ENCODE measurements at places on chromosomes 7 and 10.

DNA sequence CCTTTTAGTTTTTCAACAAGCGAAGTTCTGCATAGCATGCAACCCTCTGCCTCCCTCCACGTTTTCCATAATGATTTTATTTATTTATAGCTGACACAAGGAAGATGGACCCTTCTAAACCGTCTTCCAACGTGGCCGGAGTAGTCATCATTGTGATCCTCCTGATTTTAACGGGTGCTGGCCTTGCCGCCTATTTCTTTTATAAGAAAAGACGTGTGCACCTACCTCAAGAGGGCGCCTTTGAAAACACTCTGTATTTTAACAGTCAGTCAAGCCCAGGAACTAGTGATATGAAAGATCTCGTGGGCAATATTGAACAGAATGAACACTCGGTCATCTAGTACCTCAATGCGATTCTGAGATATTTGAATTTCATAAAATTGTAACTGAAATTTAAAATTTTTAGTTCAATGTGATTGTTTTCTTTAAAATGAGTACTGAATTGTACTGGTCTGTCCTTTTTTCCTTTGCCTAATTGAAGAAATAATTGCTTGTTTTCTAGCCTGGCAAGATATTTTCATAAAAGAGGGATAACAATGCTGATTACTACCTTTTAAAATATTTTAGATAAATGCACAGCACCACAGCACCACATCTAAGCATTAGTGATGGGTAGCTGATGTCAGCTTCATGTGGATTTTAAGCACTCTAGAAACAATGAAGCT lies 41.5 kb upstream of the SLC39A12 start:
- no peak for DNase-seq

DNA sequence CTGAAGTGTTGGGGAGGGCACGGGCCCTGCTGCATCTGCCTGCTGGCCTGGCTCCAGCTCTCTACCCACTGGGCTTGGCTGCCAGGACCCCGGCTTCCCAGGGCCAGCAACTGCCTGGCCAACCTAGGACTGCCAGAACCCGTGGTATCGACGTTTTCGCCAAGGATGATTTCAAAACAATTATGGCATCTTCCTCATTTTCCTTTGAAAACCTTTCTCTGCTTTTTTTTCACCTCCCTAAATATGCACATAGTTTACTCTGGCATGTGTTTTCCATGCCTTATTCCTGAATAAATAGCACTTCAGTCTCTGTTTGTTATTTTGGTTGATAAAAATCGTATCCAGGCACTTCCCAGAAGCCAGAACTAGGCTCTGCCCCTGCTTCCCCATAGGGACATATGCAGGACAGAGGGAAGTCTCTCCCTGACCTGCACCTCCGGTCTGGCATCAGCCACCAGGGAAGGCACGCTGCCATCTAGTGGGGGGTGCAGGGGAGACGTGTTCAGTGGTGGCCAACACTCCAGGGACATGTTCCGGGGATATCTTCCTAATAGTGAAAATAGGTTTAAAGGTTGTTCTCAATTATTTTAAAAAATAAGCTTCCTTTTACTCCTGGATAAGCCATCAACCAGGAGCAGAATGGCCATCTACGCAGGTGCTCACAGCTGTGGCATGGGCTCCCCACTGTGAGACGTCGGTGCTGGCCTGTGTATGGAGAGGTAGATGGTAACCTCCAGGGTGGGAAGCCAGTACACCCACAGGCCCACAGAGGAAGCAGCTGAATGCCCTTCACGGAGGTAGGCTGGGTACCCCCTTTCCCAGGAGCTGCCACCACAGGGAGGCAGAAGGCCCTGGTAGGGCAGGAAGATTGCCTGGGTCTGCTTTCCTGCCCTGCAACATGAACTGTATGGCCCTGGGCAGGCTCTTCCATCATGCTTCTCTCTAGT lies 30.7 kb upstream of the ANTXRL start:
- DNase-seq, result peak; percentile 26

DNA sequence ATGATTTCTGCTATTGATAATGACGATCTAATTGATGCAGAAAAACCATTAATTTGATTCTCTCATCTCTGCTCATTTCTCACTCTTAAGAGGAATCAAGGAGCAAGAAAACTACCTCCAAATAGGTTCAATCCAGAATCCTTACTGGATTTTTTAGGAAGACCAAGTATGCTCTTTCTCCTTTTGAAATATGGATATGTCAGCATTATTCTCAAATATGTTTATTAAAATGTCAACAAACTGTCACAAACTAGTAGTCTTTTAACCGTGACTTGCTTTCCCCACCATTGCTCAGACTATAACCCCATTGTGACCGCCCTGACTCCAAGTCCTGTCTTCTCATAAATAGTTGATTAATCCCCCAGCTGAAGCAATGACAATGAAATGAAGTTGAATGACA lies 1.1 kb upstream of the ATOH7 start:
- no peak for DNase-seq

- no peak for DNase-seq
These were observed 74.2 kb upstream of the CYTH3 start for GRCh38 chr7:6346581-6346980.

DNA sequence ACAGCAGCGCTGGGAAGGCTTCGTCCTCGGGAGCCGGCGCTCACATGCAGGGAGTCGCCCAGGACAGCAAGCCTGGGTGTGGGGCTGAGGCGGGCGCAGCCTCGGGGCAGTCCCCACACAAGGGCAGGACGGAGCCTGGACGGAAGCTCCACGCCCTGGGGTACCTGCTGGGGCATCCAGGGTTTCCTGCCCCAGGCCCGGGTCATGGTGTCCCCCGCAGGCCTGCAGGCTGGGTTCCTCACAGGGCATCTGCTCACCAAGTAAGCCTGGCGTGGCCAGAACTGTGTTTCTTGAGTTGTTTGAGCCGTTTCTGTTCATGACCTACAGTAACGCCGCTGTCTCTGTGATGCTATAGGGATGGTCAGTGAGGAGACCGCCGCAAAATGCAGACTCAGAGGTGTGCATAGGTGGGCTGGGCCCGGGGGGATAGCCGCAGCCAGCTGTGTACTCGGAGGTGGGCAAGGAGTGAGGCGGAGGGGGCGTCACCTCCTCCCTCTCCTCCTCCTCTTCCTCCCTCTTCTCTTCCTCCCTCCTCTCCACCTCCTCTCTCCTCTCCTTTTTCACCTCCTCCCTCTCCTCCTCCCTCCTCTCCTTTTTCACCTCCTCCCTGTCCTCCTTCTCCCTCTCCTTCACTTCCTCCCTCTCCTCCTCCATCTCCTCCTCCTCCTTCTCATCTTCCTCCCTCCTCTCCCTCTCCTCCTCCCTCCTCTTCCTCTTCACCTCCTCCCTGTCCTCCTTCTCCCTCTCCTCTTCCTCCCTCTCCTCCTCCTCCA lies 438.9 kb downstream of the DNAJB6 start:
- DNase-seq, result no peak

- DNase-seq, result no peak
These were observed 96.8 kb downstream of the ACTR3B start for GRCh38 chr7:152856351-152856750.

DNA sequence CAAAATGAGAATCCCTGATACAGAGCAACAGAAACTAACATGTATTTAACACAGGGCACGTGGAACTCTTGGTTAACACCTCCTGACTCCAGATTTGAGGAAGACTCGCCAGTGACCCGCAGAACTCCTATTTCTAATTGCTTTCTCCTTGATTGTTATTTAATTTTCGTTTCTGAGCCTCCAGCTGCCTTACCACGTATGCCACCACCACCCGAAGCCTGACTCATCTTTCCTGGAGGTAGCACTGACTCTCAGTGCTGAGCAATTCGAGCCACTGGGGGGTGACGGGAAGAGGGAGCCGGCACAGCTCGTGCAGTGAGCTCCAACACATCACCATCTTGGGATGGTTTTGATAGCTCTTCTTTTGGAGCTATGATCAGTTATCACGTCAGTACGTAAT lies 273.9 kb upstream of the MGMT start:
- no peak for DNase-seq

DNA sequence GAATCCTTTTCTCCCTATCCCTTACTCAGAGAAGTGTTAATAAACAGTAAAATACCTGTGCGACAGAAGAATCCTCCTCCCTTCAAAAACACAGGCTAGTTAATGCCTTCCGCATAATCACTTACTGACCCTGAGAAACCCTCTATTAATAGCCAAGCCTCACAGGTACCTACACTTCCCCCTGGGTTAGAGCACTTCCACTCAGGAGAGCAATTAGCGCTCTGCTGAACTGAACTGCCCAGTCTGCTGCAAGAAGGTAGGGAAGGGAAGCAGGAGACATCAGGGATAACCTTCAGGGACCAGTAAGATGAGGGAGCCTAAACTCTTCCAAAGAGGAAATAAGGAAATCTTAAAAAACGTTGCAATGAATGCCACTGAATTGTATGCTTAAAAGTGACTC lies 39.6 kb downstream of the KIAA1549 start:
- DNase-seq, result no peak

- DNase-seq, result no peak
These were observed 910.3 kb upstream of the MBL2 start for GRCh38 chr10:53682885-53683284.

DNA sequence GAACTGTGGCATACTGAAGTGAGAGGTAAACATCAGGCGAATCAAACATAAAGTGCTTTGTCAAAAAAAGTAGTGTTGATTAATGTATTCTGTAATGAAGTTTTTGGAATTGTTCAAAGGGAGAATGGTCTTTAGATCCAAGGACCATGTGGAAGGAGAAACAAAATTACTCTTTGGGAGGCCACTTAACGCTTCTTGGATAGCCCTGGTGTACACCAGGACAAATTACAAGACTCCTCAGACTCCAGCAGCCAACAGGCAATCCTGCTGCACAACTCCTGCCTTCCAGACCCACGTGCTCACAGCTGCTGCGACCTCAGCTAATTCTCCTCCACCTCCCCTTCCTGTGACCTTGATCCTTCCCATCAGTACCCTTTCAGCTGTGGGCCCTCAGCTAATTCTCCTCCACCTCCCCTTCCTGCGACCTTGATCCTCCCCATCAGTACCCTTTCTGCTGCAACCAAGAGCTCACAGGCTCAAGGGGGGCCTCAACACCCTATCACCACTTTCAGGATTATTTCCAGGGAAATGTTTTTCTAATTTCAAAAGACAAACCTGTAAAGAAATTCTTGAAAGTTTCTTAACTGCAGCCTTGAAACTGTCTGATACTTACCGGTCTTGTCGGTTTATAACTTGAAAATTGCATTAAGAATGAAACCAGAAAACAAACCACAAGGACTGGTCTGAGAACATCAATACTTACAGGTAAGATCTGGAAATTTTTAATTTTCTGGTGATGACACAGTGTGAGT lies 29.7 kb upstream of the DDC start:
- DNase-seq, result no peak

DNA sequence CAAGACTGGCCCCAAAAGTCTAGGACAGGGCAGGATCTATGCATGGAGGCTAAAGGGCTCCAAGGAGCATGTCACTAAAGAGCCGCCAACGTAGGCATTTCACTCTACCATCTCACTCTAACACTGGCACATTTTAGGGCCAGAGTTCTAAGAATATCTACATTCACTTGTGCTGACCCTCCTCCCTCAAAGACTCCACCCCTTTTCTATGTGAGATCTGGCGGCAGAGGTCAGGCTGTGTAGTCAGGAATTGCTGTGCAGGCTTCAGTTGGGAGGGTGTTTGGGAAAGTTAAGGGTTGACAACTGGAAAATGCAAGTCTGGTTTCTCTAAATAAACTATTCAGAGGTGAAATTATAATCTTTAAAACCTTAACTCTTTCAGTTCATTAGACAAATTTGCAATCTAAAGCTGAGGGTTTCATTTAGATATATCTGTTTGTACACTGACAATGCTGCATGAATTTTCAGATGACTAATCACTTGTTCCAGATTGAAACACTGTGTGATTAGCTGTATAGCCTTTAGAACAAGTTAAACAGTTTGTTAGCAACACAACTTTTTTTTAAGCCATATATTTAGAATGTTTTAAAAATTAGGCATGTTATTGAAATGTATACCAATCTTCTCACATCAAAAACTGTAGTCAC lies 18.2 kb downstream of the LMOD2 start:
- no peak for DNase-seq

DNA sequence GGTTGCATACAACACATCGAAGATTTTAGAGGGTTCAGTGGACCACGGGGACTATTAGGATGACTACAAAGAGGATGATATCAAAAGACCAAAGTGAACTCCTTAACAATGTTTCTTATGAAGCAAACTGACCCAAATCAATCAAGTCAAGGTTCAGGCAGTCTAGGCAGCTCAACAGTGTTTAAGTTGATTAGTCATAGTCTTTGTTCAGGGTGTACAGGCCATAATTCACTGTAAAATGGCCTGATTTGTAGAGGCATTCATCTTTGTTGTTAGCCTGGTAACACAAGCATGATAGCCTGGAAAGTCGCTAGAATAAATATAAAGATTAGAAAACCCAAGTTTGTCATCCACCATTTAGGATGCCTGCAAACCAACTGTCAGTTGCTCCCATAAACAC lies 32.6 kb downstream of the ANTXRL start:
- no peak for DNase-seq

- DNase-seq, result peak; percentile 86
These were observed 1.3 kb upstream of the KIF11 start for GRCh38 chr10:92591550-92592022.

DNA sequence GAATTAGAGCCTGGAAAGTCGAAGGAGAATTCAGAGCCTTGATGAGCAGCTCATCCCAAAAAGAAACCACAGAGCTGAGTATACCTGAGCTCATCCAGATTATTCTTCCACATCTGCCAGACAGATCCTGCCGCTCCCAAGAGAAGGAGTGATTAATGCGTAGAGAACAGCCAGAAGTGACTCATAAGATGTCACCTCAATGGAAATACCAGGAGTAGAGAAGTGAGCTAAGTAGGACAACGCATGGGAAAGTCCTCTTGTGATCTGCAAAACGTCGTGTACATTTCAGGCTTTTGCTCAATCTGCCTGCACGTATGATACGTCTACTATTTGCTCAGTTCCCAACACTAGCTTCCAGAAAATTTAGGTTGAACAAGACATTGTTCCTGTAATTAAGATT lies 230.5 kb upstream of the AUTS2 start:
- no peak for DNase-seq

DNA sequence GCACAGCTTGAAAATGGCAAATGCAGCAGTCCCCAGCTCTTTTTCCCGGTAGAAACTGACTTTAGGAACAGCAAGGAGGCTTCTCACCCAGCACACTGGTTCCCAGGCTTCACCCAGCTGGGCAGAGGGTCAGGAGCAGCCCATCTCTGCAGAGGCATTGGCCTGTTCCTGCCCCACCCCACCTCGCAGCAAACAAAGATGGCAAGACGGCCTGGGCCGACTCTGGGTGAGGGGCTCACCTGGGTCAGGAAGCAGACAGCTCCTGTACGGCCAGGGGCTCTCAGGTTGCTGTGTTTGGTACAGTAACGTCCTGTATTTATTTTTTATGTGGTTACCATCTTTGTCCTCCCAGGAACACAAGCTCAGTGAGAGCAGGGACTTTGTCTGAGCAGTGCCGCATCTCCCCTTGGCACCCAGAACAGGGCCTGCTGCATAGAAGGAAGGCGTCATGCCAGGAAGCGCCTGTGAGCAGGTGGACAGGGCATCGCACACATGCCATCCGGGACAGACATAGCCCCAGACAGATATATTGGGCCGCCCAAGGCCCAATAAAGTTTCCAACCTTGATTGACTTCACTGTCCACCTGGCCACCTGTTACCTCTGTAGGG lies 585.0 kb upstream of the FOXK1 start:
- DNase-seq, result no peak

- no peak for DNase-seq
These were observed 1191.9 kb downstream of the CNTNAP2 start for GRCh38 chr7:147308539-147308938.
